ENCODE measurements at places on chromosomes 2 and 18.

GRCh38 chr2:39094717-39095363 lies 26.0 kb downstream of the SOS1 start:
- DNase-seq: no peak

- DNase-seq: no peak
Observed at GRCh38 chr2:173185437-173185836, 109.8 kb downstream of the MAP3K20 start.

GRCh38 chr18:44374966-44375365 lies 305.7 kb upstream of the SETBP1 start:
- DNase-seq: no peak

GRCh38 chr2:203748331-203749126 lies 42.1 kb downstream of the CD28 start:
- DNase-seq: no peak

GRCh38 chr2:18362696-18363095 lies 197.8 kb downstream of the RDH14 start:
- no peak for DNase-seq

GRCh38 chr2:185700883-185701282 lies 37.7 kb upstream of the FSIP2 start:
- no peak for DNase-seq

All from anterior cingulate cortex (tissue), 58 donors.